ENCODE measurements at places on chromosomes 16 and 17. TPM values are rescaled to one million over a fixed set of nuclear protein-coding genes. Genes with fewer than 3 reads are reported as not detected.

The PRKCB gene
- 0.22 TPM for total RNA-seq

The MRM3 gene
- 41.4 TPM for total RNA-seq

The PALB2 gene
- total RNA-seq = 12.9 TPM

The RNF112 gene
- 1.0 TPM for total RNA-seq

The CAVIN1 gene
- 352 TPM for total RNA-seq

The SRL gene
- 0.04 TPM for total RNA-seq

The TEKT3 gene
- total RNA-seq = 0.18 TPM

The SBK1 gene
- total RNA-seq = 0.26 TPM

The FBXO39 gene
- total RNA-seq = 0.05 TPM

Measured in A549 treated with dexamethasone at 1 μM for 4 hours (cell line).